ENCODE measurements at places on chromosomes 4 and X.

DNA sequence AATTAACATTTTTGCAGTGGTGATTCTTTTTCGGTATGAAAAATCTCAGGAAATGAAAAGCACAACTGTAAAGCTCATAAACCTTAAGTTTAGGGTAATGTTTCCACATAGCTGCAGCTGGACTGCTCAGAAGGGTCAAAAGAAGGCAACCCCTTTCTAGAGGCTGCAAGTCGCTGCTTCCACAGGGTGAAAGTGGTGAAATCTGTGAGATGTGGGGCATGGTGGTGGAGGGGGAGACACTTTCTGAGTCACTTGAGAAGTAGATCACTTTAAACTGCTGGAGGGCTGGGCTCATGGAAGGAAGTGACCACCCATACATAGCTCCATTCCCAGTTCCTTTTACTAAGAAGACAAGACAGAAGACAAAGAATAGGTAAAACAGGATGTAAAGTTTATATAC lies 8.7 kb downstream of the SFRP2 start:
- DNase-seq, result no peak

DNA sequence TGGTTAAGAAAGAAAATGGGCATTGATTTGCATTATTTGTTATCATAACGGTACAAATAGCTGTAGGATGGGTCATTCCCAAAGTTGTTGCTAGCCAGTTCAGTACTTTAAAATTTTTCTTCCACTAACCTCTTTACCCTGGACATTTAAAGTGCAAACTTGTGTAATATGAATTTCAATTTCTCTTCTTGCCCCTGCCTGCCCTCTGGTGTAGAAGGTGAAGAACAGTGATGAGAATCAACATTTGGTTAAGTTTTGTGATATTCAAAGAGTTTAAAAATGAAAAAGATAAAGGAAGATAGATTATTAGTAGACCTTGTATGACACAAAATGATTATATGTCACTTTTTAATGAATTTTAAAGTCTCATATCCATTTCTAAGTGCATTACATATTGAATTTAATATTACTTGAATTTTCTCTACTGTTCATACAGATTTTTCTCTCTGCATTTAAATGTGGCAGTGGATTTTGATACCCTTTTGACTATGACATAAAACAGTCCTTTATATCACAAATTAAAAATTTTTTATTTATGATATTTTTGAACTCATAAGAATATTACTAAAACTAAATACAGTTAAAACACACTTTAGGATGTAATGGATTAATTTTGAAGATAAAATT lies 337.7 kb downstream of the BMPR1B start:
- DNase-seq, result peak; percentile 77

DNA sequence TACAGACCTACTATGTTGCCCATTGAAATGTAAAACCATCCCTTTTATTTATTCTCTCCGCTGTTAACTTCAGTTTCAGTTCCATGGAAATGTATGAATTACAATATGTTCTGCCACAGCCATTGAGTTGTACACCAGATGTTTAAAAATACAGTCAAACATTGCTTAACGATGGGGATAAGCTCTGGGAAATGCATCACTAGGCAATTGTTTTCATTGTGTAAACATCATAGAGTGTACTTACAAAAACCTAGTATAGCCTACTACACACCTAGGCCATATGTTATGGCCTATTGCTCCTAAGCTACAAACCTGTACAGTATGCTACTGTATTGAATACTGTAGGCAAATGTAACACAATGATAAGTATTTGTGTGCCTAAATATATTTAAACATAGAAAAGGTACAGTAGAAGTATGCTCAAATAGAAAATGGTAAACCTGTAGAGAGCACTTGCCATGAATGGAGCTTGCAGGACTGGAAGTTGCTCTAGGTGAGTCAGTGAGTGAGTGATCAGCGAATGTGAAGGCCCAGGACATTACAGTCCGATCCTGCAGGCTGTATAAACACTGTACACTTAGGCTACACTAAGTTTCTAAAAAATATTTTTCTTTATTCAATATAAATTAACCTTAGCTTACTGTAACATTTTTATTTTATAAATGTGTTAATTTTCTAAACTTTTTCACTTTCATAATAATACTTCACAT lies 2.7 kb upstream of the PF4V1 start:
- no peak for DNase-seq

- no peak for DNase-seq
Observed at GRCh38 chrX:19839770-19840254, 47.6 kb downstream of the SH3KBP1 start.

DNA sequence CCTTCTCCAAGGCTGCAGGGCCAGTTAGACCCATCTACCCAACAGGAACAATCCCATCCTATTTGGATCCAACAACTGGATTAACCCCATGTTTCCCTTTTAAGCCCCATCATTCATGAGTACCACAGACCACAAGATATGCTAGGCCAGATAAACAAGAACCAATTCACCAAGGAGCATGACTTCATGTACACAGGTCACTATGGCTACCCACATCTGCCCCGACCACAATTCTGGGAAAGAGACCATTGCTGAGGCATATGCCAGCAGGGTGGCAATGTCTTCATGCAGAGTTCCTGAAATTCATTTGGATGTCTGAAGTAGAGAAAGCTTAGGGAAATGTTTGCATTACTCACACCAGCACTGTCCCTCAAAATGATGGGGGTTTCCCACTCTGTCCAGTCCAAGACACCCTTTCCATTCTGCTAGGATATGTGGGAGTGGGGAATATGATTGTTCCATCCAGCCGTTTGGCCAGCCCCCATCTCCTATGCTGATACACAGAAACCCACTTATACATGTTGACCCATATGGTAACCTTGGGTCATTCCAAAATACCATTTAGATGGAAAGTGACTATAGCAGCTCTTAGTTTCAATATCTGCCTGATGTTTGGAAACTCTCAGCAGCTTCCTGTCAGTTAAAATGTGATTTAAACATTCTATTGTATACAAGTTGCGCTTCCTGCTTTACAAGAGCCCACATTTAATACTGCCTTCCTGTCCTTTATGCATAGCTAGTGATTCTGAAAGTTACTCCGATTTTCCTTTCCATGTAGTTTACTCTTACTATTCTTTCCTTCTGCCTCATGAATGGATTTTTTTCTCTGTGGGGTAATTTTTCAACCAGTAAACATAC lies 129.0 kb downstream of the AMMECR1 start:
- DNase-seq, result no peak

DNA sequence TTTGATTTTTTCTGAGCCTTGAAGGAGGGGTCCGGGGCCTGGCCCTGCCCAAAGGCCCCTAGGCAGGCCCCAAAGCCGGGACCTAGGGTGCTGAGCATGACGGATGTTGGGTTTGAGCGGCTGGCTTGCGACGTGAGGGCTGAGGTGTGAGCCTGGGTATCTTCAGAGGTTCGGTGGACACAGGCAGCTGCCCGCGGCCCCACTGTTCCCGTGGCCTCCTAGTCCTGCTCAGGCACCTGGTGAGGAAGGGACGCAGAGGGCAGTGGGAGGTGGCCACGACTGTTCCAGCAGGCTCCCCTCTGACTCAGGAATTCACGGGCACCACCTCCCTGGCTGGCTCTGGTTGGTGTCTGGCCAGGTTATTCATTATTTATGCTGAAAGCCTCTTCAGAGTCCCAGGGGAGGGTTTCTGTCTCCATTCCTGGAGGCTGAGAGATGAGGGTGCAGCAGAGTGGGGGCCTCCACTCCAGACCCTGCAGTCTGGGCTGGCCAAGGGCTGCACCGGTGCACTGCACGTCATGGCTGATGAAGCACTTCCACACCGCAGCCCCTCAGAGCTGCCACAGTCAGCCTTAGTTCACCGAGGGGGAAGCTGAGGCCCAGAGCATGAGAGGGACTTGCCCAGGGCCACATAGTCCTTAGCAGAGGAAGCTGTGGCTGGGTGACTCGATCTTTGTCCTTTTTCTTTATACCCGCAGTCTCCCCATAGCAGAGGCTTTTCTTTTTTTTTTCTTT lies 2.2 kb downstream of the MSANTD1 start:
- DNase-seq, result no peak

DNA sequence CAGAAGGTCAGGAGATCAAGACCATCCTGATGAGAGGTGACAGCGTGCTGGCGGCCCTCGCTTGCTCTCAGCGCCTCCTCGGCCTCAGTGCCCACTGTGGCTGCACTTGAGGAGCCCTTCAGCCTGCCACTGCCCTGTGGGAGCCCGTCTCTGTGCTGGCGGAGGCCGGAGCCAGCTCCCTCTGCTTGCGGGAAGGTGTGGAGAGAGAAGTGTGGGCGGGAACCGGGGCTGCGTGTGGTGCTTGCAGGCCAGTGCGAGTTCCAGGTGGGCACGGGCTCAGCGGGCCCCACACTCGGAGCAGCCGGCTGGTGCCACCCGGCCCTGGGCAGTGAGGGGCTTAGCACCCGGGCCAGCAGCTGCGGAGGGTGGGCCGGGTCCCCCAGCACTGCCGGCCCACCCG lies 286.9 kb downstream of the RAPGEF2 start:
- no peak for DNase-seq

DNA sequence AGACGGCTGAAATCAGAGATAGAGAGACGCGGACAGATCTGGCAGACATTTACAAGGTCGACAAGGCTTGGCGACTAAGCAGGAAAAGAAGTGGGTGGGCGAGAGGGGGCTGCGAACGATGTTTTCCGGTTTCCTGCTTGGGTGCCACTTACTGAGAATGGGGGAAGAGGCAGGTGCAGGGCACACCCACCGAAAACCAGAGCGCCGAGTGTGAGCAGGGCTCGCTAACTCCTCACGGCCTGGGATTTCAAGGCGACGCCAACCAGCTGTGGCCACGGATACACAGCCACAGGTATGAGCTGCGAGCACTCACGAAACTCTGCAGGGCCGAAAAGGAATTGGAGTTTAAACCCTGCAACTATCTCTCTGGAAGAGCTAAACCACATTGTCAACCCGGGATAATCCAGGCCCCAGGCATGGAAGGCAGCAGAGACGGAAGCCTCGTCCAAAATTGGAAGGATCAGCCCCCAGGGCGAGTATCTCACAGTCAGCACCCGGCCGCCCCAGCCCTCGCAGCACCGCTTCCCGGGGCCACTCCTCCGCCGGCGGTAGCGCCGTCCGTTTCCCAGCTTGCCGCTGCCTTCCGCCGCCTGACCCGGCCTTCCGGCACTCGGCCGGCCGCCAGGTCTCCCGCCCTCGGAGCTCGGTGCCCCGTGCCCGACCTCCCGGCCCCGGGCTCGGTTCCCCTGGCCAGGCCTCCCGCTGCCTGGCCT lies 778 bp downstream of the CASP3 start:
- peak; percentile 24 for DNase-seq

DNA sequence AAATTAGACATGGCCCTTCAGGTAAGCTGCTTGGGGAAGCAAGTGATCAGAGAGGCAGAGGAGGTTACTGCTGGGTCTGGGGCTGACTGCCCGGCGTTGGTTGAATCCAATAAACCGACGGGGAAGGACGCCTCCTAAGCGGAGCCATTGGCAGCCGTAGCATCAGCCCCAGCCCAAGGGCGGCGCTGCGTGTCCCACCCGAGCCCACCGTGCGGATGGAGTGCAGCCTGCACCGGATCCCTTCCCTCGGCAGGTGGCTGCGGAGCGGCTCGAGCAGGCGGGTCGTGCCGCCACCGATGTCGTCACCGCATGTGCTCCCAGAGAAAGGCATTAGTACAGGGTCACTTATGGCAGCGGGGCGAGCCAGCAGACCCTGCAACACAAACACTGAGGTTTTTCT lies 82.1 kb downstream of the ALPK1 start:
- DNase-seq, result no peak

GRCh38 chrX:133300591-133300990 lies 82.4 kb upstream of the TFDP3 start:
- DNase-seq, result peak; percentile 79

DNA sequence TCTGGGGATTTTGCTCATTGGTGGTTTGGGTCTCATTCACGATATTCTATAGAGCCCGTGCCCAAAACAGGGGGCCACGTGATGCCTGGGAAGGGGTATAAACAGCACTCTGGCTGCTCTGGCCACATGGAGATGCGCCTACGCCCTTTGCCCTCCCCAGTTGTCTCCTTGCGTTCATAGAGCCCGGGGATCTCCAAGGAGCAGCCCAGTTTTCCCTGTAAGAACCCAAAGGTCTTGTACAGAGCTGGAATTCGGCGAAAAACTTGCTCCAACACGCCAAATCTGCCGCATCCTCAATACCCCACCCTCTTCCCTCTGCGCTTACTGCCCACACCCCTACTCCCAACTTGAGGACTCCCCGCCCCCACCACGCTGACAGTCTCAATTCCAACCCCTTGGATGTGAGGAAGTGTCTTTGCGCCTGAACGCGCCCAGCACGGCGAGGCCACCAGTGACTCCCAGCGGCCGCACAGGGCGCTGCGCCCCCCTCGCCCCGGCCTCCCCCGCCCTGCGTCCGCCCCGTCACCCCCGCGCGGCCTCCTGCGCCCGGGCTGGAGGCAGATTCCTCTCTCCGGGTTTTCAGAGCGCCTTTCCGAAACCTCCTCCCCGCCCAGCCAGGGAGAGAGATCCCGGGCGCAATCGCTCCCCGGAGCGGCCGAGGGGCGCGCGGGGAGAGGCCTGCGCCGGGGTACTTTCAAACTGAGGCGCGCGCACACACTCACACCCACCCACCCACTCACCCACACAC lies at the start of gene NHS:
Gene NHS (plus strand): TSS at position 582 of the 748 bp plus-strand sequence. CDS start 558 bp downstream, outside the sequence.
- peak; percentile 68 for DNase-seq

GRCh38 chr4:132910229-132910748 lies 238.8 kb upstream of the PCDH10 start:
- DNase-seq, result no peak

DNA sequence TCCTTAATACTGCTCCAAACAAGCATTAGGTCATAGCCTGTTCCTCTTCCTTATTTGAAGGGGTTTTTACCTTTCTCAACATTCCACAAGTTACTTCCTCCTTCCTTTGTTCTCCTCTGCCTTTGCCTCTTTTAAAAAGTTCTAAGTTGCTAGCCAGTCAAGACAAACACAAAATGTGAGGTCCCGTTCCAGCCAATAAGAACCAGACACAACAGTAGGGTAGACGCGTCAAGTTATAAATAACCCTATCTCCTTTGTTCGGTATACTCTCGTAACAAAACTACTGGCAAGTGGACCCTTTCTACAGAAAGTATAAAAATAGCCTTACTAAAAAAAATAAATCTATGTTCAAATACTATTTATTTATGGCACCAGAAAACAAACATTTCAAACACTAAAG lies 6.3 kb upstream of the ACE2 start:
- DNase-seq, result no peak

- no peak for DNase-seq
Observed at GRCh38 chr4:106627051-106627450, 258.5 kb upstream of the GIMD1 start.

GRCh38 chr4:121304893-121305292 lies 75.9 kb downstream of the QRFPR start:
- no peak for DNase-seq

DNA sequence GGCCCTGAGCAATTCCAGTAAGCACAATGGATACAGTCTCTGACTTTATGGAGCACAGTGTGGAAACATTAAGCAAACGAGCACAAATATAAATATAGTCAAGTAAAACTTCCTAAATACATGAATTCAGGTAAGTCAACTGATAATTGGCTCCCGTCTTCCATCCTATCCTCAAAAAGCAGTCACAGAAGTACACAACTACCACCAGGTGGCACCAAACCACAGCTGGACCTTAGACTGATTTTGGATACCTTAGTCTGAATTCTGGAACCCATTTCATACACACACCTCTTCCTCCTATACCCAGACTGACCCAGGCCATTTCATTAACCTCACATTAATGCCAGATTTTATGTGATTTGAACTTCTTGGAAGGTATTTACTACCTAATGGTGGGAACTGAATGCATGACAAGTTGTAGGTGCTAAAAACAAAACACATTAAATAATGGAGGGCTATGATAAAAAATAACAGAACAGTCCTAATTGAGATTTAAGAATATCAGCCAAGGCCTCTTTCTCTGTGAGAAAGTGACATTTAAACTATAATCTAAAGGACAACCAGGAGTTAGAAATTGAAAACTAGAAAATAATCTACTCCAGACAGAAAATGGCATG lies 77.5 kb downstream of the ELF2 start:
- DNase-seq, result peak; percentile 88
